Foreskin keratinocyte (primary cell): ENCODE measurements at places on chromosomes 6 and 20. TPM values are rescaled to one million over a fixed set of nuclear protein-coding genes. Genes with fewer than 3 reads are reported as not detected.

The RNF217 gene
- 5.8 and 6.2 TPM in 2 replicates for polyA plus RNA-seq

The RNF182 gene
- 0.27 and 0.30 TPM in 2 replicates for polyA plus RNA-seq

The DEFB132 gene
- not detected in 2 replicates for polyA plus RNA-seq

The ARHGAP18 gene
- 12.4 and 15.7 TPM in 2 replicates for polyA plus RNA-seq

The PRRT1 gene
- 0.45 and 0.75 TPM in 2 replicates for polyA plus RNA-seq

The CFB gene
- 0.49 and 1.0 TPM in 2 replicates for polyA plus RNA-seq
